ENCODE measurements at places on chromosomes 1 and 21.
A peak's percentile ranks its signal among the peaks of the same experiment; 100 is the strongest.

- DNase-seq: no peak
These were observed 18.5 kb upstream of the SAMD11 start for GRCh38 chr1:905071-905749.

- no peak for DNase-seq
These were observed 7.8 kb downstream of the CAPZB start for GRCh38 chr1:19477284-19478249.

DNA sequence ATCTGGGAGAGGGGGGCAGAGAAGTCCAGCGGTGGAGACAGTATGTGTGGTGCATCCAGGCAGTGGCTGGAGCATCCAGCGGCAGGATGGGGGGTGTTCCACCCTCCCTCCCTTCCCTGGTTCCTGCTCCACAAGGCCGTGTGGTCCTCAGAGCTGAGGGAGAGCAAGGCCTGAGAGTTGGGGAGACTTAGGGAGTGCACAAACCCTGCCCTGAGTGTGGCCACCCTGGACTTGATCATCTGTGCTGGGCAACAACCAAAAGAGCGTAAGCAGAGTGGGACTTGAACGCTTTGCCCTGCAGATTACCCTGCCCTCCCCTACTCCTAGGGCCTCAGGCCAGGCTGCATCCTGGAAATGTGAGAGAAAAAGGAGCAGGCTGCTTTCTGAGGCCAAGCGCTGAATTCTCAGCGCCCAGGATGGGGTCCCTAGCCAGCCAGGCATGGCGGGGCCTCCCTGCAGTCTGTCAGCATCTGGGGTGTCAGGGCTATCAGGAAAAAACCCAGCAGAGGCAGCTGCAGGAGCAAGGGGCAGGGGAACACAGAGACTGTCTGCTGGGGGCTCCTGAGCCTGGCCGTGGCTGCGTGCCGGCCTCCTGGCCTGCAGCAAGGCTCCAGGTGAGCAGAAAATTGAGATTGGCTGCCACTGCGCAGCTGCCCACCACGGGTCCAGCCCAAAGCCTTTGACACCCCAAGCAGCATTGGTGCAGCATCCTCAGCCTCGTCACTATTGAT lies 266.2 kb downstream of the NPHP4 start:
- no peak for DNase-seq

DNA sequence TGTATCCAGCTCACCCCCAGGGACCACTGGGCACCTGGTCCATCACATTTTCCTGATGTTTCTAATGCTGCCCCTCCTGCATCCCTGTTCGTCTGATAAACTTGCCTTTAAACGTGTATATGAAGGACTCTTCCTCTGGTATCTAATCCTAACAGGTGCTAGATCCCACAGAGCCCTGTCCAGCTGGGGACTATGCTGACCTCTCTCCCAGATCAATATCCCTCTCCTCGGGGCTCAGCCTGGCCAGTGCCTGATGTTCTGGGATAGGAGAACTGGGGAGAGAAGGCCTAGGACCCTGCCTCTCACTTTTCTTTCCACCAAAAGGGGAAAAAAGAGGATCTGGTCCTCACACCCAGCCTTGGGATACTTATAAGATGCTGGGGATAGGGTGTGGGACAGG lies 1.4 kb upstream of the SLC5A9 start:
- no peak for DNase-seq

DNA sequence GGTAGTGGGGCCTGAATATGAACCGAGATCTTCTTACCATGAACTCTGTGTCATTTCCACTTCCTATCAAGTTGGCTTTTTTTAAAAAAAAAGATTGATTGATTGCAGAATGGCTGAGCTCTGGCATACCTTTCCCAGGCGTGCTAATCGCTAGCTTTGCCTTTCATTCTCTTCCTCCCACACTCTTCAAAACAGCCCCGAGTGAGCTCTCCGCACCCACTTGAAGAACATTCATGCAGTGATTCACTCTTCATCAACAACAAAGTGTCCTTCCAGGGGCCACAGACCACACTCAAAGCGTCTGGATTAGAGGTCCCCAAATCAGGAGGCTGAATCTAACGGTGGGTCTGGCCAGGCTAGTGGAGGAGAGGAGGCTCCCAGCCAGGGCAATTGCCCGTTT lies 96.3 kb upstream of the GALNT2 start:
- DNase-seq: no peak

DNA sequence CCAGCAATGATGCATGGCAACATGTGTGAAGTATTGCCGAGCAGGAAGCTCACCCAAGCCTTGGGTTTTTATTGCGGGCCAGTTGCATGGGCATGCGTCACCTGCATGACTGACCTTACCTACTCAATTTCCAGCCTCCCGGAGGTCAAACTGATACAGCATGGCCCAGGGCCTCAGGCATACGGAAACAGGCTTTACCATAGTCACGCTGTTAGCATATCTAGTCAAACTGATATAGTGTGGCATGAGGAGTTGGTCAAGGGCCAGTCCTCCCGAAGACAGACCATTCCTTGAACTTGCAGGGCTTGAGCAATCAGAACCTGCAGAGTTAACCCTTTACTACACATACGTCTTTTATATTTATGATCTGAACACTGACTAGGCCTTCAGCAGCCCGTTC lies 6.4 kb upstream of the DUSP12 start:
- no peak for DNase-seq

DNA sequence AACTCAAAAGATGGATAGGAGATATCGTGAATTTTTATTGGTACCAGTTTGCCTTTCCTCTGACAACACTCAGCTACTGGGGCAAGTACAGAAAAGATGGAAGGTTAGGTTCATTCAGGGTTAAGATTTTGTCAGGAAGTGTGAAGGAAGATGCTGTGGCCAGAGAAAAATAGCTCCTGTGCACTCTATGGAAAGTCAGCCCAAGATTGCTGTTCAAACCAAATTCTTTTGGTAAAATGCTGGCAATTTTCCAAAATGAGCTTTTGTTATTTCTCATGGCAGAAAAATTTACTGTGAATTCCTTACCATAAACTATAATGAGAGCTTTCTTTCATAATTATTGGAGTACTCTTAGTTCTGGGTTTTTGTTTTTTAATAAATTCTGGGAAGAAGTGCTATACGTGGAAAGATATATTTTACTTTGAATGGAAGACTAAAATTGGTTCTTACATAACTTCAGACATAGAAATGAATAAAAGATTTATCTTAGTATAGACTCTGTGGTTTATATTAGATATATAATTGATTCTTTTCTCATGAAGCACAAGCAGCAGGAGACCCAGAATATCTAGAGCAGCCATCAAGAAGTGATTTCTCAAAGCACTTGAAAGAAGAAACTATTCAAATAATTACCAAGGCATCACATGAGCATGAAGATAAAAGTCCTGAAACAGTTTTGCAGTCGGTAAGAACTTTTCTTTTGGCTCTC lies 112.2 kb downstream of the USP25 start:
- DNase-seq: no peak

- peak; percentile 18 for DNase-seq
These were observed 12.5 kb downstream of the RPS6KA1 start for GRCh38 chr1:26541816-26542711.

DNA sequence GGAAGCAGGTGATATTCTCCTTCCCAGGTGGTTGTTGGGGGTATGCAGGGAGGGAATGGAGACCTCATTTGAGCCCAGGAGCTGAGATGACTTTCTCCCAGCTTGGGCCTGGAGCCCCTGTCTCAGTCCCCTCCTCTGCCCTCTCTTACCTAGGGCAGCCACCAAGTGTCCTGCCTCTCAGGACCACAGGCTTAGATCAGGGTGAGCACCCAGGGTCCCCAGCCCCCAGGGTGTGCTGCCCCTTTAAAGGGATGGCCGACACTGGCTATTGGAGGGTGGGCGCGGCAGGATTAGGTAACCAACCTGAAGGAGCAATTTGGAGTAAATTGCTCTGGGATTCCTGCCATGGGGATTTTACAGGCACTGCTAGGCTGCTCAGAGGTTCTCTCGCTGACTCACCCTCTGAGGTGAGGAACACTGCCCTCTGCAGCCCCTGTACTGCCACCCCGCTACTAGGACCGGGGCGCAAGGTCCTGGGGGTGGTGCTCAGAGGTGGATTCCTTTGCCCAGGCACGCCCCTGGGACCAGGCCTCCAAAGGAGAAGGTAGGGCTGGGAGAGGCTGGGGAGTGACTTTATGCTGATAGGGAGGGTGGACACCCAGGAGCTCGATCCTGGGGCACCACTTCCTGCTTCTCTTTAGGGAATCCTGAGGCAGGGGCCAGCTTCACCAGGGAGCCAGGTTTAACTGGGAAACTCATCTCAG lies 1.5 kb downstream of the RPS6KA1 start:
- no peak for DNase-seq

- DNase-seq: no peak
These were observed 8.7 kb upstream of the TTF2 start for GRCh38 chr1:117051224-117052064.

DNA sequence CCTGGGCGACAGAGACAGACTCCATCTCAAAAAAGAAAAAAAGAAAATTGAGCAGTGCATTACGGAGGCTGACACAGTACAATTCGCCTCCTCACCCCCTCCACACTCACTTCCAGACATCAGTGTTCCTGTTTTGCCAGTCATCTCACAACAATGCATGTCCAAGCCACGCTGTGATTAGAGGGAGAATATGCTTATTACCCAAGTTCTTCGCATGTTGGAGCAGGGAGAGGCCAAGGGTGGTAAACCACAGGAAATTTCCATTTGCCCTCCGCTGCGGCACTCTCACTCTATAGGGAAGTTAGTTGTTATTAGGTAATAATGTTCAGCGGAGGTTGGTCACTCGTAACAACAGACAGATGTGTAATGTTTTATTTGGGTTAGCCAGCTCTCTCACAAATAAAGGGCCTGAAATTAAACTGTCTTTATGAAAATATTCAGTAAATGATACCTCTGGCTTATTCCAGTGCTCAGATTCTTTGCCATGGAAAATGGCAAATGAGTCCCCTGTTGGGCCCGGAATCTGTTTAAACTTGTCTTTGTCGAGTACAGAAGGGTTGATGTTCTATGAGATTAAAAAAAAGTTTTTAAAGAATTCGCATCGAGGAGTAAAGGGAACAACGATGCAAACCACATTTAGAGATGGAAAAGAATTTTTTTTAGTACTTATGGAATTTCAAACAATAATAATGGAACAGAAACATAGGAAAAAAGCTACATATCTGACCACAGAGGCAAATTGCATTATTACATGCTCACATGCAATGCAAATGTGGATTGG lies 33.1 kb downstream of the KCNJ15 start:
- no peak for DNase-seq

GRCh38 chr21:20463362-20463761 lies 534.8 kb upstream of the NCAM2 start:
- no peak for DNase-seq

DNA sequence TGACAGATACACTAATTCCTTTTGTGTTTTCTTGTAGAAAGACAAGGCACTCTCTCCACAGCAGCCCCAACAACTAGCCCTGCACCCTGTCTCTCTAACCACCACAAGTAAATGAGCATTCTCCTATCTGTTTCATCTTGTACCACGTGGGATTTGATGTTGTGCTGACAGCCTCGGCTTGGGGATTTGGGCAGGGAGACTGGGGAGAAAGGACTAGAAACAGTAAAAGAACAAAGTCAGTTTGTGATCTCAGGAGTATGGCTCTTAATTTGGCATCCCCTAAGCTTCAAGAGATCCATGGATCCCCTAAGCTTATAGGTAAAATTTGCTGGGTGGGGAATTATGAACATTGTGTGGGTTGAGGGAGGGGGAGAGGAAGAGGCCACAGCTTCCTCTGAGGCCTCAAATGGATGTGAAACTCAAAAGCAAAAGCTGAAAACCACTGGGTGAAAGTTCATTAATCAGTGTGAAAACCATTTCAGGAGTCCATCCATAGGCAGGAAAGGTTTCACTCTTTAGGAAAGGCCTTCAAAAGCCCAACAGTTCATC lies 3.1 kb downstream of the C1orf162 start:
- DNase-seq: peak; percentile 5

DNA sequence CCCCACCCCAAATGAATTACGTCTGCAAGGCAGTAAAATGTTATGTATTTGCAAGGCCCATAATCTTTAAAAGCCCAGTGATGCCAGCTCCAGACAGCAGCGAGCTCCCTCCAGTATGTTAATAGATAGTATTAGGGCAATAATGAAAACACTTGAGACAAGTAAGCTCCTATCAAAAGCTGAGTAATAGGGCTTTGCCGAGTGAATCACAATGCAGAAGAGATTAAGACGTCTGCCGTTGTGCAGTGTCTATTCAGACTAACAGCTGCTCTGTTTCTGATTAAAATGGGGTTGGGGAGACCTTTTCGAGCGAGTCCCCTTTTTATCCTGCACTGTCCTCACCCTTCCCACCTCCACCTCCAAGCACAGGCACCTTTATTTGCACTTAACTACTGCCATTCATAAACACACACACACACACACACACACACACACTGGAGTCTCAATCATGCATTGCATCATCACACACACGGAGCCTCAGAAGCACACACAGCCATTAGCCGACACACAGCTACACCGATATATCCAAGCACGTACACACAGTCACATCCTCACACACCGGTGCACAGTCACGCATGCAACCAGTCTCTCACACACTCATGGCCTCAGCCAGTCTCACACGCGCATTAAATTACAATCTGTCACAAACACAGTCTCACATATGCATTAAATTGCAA lies 46.0 kb upstream of the FOXO6 start:
- no peak for DNase-seq

DNA sequence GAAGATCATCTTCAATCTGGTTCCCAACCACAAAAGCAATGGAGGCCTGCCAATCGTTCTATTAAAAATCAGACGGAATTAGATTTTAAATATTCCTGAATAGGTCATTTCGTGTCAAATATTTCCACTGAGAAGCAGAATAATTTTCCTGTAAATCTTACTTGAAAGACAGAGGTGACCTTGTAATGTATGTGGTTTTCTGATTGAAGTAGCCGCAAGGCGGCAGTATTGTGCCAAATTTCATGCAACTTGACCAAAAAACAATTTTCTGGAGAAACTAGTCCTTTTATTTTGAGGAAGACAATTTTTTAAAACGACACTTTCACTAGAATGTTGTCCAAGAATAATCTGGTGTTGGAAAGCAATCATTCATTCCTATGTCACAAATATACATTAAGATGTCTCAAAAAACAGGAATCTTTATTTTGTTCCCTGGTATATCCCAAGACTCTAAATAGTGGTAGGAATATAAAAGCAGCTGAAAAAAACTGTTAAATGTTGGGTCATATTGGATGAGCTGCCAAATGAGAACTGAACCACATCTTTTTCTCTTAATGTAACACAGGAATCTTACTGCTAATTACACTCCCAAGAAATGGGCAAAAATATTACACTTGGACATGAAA lies 33.6 kb downstream of the SPAG17 start:
- no peak for DNase-seq

DNA sequence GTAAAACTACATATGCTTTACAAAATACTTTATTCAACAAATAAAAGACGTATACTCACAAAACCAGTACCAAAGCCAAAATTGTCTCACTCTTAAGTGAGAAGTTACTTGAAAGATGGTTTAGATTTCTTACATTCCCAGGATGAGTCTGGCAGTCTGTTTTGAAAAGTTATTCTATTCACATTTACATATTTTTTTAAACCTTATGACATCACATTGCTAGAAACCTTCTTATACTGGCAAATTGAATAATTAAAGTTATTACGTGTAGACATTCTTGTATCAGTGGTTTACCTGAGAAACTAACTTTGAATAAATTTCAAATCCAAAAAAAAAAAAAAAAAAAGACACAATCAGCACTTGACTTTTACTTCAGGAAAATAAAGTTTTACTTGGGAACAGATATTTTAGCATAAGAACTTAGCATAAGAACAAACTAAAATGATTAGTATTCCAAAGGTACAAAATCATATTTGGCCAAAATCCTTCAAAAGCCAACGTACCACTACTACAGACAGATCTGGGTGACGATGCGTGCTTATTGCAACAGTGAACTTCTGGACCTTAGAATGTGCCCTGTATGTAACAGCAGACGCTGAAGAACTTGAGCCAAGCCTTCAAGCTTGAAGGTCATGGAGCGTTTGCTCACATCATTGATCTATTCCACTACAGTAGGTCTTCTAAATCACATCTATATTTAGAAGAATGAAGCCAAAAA lies 2.5 kb downstream of the CDC42BPA start:
- no peak for DNase-seq

Measured in activated CD8-positive, alpha-beta memory T cell treated with anti-CD3 and anti-CD28 coated beads for 1 hour (primary cell).